ENCODE measurements at places on chromosomes 1 and 21.

DNA sequence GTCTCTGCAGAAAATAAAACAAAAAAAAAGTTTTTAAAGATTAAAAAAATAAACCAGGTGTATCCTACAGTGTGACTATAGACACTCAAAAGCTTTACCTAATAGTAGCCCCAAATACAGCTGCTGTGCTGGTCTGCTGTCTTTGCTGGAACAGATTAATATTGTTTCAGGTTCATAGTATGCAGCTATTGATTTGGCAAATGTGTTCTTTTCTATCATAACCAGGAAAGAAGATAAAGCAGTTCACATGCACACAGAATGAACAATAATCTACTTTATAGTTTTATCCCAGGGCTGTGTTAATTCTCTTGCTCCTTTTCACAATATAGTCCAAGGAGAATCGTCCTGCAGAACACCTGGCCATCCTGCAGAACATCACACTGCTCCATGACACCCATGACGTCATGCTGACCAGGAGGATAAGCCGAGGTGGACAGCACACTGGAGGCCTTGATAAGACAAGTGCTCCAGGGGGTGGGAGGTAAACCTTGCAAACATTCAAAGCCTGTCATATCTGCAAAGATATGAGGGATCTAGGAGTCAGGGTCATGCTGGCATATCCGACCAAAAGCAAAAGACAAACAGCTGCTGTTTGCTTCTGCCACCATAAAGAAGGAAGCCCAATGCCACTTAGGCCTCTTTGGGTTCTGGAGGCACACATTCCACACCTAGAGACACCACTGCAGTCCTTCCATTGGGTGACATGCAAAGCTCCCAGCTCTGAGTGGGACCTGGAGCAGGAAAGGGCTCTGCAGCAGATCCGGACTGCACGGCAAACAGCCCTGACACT lies 86.1 kb upstream of the SLC2A1 start:
- no peak for DNase-seq

DNA sequence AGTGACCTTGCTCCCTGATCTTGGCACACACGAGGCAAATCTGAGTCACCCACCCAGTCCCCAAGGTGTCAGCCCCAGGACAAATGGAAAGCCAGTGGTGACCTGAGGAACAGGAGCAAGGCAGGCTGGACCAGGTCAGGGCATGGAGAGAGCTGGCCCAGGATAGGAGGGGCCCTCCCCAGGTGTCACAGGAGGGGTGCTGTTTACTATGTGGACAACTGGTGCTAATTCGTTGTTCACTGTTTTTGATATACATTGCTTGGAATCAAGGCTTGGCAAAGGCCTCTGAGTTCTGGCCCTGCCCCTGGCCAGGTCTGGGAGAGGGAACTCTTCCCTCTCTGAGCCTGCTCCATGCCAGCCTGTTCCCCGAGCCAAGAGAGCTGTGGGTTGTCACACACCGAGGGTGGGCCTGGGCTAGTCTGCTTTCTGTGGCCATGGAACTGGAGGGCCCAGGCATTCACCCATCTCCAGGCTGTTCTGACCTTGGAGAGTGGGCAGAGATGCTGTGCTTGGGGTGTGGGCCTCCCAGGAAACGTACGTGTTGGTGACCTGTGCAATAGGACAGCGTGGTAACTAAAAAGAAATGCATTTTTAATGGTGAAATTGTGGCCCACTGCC lies 41.8 kb downstream of the CRYAA start:
- no peak for DNase-seq

DNA sequence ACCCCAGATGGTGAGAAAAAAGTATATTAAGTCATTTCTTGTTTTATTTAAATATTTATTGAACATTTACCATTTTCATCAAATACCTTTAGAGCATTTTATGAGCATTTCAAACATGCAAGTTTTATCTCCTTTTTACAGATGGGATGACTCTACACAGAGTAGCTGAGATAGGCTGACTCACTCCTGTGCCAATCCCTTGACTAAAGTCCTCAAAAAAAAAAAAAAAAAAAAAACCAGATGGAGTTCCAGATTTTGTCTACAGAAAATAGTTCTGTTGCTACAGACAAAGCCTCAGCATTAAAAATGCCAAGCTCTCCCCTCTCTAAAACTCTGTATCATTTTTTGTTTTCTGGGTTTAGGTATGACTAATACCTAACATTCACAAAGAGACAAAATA lies 303.0 kb upstream of the PLD5 start:
- no peak for DNase-seq

GRCh38 chr1:77953907-77954306 lies 25.0 kb downstream of the FUBP1 start:
- no peak for DNase-seq

GRCh38 chr1:68448365-68448764 lies 1.4 kb downstream of the RPE65 start:
- DNase-seq: no peak

- no peak for DNase-seq
Observed at GRCh38 chr1:90504509-90504908, 212.6 kb downstream of the BARHL2 start.

- DNase-seq: no peak
Observed at GRCh38 chr1:41391834-41392527, 30.7 kb downstream of the FOXO6 start.

DNA sequence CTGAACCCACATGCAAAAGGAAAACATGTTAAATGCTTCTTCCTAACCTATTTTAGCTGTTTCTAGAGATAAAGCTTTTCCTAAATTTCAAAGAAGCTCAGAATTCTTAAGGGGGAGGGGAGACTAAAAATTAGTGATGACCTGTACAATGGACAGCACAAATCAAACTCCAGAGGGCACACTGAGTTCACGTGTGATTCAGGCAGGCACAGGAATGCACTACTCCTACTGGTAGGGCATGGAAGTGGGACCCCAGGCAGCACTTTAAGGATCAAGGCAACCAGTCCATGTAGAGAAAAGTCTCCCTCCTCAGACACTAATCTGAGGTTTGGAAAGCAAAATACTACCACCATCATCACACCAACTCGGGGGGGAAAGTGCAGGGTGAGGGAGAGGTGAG lies 31.3 kb upstream of the CLCA4 start:
- DNase-seq: no peak

DNA sequence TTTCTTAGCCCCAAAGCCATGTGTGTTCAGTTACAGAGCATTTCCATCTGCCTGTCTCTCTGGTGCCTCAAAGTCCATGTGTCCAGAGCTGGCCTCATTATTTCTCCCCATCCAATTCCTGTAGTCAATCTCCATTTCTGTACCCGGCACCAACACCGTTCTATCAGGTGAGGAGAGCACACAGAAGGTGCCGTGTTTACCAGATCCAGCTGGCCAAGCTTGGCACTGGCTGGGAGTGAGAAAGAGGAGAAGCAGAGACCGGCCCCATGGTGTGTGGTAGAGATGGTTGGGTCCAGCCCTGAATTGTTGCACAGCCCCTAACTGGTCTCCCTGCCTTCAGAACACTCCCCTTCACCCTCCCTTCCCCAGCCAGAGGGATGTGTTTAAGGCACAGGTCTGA lies 7.5 kb upstream of the SSBP3 start:
- DNase-seq: no peak

GRCh38 chr1:238568735-238569134 lies 678.0 kb upstream of the ZP4 start:
- no peak for DNase-seq

GRCh38 chr1:22347854-22348760 lies 103.5 kb upstream of the ZBTB40 start:
- DNase-seq: no peak

DNA sequence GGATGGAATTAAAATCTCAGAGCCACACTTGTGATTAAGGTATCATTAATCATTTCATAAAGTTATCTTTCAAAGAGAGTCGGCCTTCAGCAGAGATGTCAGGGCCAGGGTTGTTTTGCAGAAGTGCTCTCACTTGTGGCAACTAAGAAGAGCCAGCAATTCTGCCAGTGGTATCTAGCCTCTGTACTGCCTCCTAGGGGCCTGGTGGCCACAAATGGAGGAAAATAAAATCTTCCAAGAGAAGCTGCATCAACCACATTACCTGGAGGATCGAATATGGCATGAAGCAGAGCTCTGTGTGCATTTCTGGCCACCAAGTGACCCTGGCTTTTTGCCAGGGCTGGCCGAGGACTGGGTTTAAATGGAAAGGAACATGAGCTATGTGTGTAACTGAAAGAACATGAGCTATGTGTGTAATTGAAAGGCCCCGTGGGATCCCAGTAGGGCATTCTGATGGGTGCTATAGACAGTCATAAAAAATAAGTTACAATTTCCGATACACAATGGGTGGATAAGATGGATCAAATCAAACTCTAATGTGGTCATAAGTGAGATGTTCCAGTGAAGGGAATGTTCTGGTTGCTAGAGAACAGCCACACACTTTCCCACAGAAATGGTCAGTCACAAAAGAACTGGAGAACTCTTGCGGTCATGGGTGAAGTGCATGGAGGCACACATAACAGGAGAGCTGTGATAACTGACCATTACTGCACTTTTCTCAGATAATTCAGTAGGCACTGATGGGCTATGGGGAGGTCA lies 335.8 kb downstream of the CAMTA1 start:
- no peak for DNase-seq

DNA sequence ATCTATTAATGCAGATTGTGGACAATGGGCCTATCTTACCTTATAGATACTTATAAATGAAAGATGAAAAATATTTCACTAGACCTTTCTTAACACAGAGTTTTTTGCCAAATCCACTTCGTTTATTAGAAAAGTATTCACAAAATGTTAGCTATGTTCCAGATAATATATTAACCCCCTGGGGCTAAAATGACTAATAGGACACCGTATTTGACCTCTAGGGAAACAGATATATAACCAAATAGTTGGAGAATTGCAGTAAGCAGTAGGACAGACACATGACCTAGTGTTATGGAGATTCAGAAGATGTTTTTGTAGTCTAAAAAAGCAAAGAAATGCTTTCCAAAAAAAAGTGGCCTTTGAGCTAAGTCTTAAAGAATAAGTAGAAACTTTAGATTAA lies 106.9 kb downstream of the SEC16B start:
- no peak for DNase-seq

GRCh38 chr1:115717541-115717940 lies 51.0 kb downstream of the CASQ2 start:
- no peak for DNase-seq

GRCh38 chr1:91578320-91579109 lies 77.9 kb downstream of the CDC7 start:
- DNase-seq: no peak

DNA sequence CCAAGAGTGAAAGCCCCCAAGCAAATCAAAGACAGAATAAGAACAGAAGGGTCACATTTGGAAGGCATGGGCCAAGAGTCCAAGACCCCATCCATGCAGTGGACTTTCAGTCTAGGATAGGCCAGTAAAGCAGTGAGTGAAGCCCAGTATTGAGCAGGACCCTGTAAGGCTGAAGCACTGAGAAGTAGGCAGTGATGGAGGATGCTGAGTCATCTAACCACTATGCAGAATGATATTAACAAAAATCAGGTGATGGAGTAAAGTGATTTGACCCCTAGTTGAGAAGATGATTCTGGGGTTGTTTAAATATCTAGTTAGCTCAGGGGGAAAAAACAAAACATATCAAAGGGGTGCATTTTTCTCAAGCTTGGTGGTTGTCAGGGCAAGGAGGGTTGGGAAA lies 308.7 kb upstream of the PLXNA2 start:
- no peak for DNase-seq

GRCh38 chr1:30479575-30479974 lies 243.8 kb downstream of the MATN1 start:
- no peak for DNase-seq

GRCh38 chr1:98101364-98101763 lies 180.5 kb upstream of the DPYD start:
- no peak for DNase-seq

DNA sequence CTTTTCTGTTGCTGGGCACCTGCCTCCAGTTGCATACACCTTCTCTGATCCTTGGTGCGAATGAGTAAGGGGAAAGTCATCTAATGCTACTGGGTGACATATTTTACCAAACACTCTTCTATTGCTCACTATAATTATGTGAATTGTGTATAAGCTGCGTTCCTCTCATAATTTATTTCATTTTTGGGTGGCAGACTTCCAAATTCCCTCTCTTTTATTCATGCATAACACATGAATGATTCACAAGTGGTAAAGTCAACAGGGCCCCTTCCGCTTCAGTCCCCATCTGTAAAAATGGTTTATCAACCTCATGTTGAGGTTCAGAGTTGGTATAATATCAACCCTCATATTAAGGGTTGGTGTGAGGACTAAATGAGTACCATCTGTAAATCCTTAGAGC lies 3.2 kb upstream of the QSOX1 start:
- no peak for DNase-seq

GRCh38 chr1:200279810-200280411 lies 129.9 kb downstream of the ZNF281 start:
- no peak for DNase-seq

DNA sequence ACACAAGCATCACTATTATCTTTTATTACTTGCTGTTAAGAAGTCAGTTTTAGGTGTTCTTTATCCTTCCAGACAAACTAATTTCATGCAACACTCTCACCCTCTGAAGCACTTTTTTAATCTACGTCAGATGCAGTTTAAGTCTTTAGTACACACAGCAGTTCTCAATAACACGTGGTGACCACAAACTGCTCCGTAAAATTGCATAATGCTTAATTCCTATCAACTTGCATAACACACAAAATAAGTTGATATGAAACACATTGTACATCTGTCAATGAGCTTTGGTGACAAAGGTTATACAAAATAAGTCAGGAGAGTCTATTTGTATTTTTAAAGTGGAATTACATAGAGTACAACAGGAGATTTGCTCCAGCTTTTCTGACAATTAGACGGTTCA lies 140.9 kb upstream of the ETS2 start:
- DNase-seq: no peak

DNA sequence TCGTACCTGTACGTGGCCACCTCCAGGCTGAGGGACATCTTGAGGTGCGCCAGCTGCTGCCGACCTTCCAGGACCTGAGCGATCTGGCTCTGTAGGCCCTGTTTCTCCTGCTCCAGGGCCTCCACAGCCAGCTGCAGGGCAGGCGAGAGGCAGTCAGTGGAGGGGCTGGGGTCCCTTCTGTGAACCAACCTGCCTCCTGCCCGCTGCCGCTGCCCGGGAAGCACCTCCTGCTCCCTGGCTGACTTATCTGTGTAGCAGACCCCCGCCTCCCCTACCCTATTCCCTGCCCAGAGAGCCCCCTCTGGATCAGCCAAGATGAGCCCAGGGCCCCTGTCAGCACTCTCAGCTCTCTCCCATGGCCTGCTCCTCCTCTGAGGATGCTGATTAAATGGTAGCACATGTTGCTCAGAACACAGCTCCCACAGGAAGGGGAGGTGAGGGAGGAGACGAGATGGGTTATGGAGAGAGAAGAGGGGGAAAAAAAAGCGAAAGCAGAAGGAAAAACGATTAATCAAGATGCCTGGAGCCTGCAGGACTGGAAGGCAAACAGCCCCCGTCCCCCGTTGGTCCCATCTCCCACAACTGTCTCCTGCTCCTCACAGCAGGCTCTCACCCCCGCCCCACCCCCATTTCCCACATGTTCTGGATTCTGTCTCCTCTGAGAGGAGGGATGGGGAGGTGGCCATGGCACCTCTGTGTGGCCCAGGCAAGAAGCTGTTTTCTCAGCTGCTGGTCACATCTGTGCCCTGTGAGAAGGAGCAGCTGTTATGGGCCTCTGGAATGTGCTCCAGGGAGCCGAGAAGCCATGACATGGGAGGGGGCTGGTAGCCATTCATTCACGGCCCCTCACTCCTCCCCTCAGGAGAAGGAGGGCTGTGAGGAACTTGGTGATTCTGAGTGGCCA lies 1.7 kb downstream of the NES start:
- DNase-seq: no peak

- no peak for DNase-seq
Observed at GRCh38 chr1:97137862-97138514, 416.4 kb downstream of the PTBP2 start.
